Progenitor cell of endocrine pancreas (in vitro differentiated cells): ENCODE measurements at places on chromosomes 13 and 19.

GRCh38 chr19:17025991-17026658 lies 485 bp downstream of the CPAMD8 start:
- DNase-seq: peak; percentile 23

DNA sequence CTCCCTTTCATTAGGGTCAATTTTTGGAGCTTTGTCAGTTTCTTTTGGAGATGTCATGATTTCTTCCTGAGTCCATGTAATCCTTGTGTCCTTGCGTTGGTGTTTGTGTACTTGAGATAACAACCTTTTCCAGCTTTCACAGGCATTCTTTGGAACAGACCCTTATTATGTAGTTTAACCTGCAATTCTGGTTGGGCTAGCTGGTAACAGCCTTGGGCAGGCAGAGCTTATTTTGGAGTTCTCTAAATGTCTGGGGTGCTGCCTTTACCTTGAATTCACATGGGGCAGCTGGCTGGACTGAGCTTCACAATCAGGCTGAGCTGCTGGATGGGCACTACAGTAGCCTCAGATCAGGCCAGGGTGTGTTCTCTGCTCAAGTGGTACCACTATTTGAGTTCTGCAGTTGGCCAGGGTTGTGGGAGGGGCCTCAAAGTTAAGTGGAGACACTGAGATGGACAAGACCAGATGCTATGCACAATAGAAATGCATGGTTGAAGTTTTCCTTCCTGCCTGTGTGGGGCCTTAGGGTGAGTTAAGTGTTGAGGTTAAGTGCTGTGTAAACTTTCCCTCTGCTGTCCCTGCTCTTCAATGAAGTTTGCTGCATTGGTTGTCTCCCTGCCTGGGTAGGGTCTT lies 277.3 kb downstream of the ATP8A2 start:
- DNase-seq: no peak

DNA sequence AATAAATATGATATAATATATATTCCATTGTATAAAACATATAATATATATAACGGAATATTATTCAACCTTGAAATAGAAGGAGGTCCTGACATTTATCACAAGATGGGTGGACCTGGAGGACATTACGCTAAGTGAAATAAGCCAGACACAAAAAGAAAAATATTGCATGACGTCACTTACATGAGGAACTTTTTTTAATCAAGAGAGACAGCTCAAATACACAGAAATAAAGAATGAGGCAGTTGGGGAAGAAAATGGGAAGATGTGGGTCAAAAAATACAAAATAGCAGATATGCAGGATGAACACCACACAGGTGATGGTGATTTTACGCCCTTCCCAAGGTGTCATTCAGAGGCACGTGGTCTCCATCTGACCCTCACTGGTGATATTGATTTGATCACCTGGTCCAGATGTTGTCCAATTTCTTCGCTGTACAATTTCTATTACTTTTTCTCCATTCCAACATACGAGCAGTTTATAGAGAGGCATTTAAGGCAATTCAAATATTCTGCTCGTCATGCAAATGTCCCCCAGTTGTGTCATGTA lies 513 bp upstream of the ZNF317 start:
- DNase-seq: no peak

DNA sequence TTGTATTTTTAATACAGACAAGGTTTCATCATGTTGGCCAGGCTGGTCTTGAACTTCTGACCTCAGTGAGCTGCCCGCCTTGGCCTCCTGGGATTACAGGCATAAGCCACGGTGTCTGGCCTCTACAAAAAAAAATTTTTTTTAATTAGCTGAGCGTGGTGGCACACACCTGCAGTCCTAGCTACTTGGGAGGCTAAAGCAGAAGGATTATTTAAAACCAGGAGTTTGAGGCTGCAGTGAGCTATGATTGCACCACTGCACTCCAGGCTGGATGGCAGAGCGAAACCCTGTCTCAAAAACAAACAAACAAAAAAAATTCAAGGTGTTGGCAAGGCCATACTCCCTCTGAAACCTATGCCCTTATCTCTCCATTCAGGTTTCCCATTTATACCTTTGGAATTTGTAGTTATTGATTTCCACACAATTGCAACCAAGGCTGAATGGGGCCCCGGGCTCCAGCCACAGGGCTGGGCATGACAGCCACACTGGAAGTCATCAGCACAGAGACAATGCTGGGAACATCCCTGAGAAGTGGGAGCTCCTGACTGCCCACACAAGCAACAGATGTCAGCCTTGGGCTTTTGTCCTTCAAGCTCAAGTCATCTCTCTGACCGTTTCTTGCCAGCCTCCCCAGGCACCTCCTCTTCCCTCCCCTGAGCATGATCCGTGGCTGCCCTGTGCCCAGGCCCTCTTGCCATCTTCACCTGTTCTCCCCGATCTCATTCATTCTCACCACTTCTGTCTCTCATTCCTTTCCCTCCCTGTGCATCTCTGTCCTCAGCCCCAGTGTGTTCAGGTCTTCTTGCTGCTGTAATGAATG lies 27.2 kb upstream of the CALM3 start:
- DNase-seq: no peak

DNA sequence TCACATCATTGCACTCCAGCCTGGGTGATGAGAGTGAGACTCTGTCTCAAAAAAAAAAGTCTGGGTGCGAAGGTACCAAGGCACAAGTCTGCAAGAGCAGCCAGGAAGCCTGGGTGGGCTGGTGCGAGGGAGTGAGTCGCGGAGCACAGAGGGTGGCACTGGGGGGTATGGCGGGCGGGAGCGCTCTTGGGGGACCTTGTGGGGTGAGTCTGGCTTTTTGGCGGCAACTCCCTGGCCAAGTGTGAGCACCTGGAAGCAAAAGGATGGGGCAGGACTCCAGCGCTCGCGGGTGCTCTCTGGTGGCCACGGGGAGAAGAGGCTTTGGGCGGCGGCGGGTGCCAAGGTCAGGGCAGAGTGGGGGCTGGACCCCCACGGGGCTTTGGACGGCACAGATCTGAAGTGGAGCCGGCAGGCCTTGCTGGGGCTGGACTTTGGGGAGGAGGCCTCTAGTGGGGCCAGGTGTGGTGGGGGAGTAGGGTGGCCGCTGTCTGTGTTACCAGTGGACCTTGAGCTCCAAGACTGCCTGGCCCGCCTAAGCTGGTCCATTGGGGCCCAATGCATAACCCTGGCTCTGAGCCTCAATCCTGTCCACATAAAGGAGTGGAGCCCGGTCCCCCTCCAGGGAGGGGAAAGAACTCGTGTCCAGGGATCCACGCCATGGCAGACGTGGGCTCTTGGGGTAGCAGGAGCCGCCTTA lies 1.6 kb downstream of the P2RY11 start:
- DNase-seq: peak; percentile 51
